A549 treated with GW870086 at 1 μM for 4 hours (cell line): ENCODE measurements at places on chromosomes 1 and 21. TPM values are rescaled to one million over a fixed set of nuclear protein-coding genes. Genes with fewer than 3 reads are reported as not detected.

SVBP gene
- total RNA-seq, result 13.0 to 16.0 TPM (median 14.8 TPM) in 5 replicates

HDAC1 gene
- 50.9 to 56.2 TPM (median 54.5 TPM) in 5 replicates for total RNA-seq

LCE2C gene
- total RNA-seq, result not detected in 5 replicates

TACSTD2 gene
- total RNA-seq, result not detected in 5 replicates

CLDN8 gene
- total RNA-seq, result not detected in 5 replicates

PER3 gene
- total RNA-seq, result 0.81 to 1.2 TPM (median 0.95 TPM) in 5 replicates

S100A7 gene
- total RNA-seq, result not detected in 5 replicates

HJV gene
- total RNA-seq, result not detected in 5 replicates

OR2L13 gene
- total RNA-seq, result not detected in 5 replicates

KRTAP27-1 gene
- total RNA-seq, result not detected in 5 replicates

TRPM2 gene
- total RNA-seq, result 7.5 to 10.9 TPM (median 8.1 TPM) in 5 replicates

TCEA3 gene
- total RNA-seq, result 0.42 to 0.74 TPM (median 0.55 TPM) in 5 replicates

AMPD1 gene
- not detected in 5 replicates for total RNA-seq

RXRG gene
- 0.07 TPM in 1 of 5 replicates, not detected in the others for total RNA-seq

VSIG8 gene
- not detected in 5 replicates for total RNA-seq

DAB1 gene
- total RNA-seq, result not detected in 5 replicates

GSTM1 gene
- not detected in 5 replicates for total RNA-seq

ST6GALNAC3 gene
- 0.37 to 0.97 TPM (median 0.56 TPM) in 5 replicates for total RNA-seq

RNU11 gene
- not detected in 5 replicates for total RNA-seq

NVL gene
- 18.6 to 21.2 TPM (median 20.9 TPM) in 5 replicates for total RNA-seq

C1QTNF12 gene
- total RNA-seq, result 0.98 to 1.7 TPM (median 1.6 TPM) in 5 replicates

TEX38 gene
- total RNA-seq, result not detected in 5 replicates

TSTD1 gene
- total RNA-seq, result 0.22 to 0.33 TPM (median 0.30 TPM) in 4 of 5 replicates, not detected in the other

VAV3 gene
- total RNA-seq, result 0.52 to 1.3 TPM (median 0.70 TPM) in 5 replicates

PWP2 gene
- 1.4 to 4.4 TPM (median 2.2 TPM) in 5 replicates for total RNA-seq

IL19 gene
- total RNA-seq, result not detected in 5 replicates

S100A7A gene
- not detected in 5 replicates for total RNA-seq

ERG gene
- total RNA-seq, result not detected in 5 replicates

NBPF6 gene
- total RNA-seq, result 0.19 TPM in 1 of 5 replicates, not detected in the others
